ENCODE measurements at places on chromosomes 11 and 22.

DNA sequence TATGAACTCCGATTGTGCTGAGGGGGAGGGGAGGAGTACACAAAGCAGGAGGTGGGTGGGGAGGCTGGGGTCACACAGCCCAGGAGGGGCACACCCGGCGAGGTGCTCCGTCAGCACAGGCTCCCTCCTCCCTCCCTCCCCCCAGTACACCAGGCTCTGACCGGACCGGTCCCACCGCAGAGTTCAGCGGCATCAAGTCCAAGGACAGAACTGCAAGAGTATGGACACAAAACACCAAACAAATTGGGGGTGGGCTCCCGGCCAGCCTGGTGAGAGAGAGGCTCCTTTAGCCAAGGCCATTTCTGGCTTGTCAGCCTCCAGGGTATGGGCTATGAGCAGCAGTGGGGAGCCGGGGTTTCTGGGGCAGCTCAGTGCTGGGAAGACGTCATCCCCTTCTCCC is 68.3 kb downstream of the ST3GAL4 start:
- no peak for DNase-seq

- no peak for DNase-seq
These were observed 31.5 kb downstream of the TSG101 start for GRCh38 chr11:18495271-18495670.

DNA sequence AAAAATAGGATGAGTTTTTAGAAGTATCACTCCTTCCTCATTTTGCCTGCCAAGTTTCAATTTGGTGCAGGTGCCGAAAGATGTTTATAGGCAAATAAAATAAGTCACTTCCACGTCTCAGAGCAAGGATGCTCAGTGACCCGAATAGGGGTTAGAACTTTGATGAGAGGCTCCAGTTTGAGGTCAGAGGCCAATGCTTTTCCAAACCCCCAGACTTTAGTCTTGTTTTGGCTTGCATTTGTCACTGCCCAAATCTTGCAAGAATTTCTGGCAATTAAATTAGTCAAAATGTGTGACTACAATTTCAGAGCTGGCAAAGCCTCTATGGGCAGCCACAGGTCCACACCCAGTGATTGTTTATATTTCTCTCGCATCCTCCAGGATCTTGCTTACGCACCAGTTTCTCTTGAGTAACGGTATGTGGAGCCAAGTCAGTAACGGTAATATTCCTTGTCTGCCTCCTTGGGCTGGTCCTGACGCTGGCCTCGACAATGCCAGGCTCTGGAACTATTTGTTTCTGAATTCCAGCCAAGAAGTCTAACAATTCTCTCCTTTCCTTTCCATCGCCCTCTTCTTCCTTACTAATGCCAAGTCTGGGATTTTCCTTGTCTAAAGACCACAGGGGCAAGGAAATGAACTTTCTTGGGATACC is 9.9 kb upstream of the NUP160 start:
- DNase-seq: no peak

GRCh38 chr11:70095541-70096252 is 17.6 kb downstream of the ANO1 start:
- peak; percentile 45 for DNase-seq

DNA sequence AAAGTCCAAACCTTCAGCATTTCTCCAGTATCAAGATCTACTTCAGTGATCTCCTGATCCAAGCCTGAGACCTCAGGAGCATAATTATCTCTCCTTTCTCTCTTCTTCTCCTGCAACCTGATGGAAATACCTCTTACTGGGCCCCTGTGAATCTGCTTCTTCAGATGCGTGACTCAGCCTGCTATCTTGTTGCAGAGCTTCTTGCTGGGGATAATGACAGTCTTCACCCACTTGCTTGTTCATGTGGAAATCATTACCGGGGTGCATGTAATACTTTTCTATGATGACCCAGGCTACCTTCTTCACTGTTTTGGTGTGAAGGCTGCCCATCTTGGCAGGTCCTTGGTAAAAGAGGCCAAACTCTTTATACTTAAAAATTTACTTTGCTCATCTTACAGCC is 140.0 kb upstream of the POU2AF2 start:
- no peak for DNase-seq

GRCh38 chr11:86151174-86152005 is 82.5 kb upstream of the PICALM start:
- DNase-seq: no peak

GRCh38 chr11:67006029-67006884 is 16.7 kb upstream of the SYT12 start:
- DNase-seq: peak; percentile 61

GRCh38 chr11:19722702-19723101 is 10.1 kb downstream of the NAV2 start:
- DNase-seq: no peak

DNA sequence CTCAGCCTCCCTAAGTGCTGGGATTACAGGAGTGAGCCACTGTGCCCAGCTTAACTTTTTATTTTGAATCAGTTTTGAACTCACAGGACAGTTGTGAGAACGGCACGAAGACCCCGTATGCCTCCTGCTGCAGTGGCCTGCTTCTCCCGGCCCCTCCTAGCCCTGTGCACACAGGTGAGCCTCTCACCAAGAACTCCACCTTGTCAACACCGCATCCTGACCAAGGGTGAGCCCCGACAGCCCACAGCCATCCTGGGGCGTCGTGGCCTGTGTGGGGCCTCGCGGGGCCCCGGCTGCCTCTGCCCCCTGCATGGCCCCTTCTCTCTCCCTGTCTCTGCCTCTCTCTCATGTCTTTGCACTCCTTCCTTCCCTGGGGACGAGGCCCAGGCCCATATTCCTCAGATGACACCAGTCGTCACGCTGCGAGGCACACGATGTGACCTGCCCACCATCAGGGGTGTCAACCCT is 38.8 kb downstream of the GNB1L start:
- no peak for DNase-seq

GRCh38 chr11:106480581-106481190 is 403.2 kb downstream of the AASDHPPT start:
- DNase-seq: no peak

DNA sequence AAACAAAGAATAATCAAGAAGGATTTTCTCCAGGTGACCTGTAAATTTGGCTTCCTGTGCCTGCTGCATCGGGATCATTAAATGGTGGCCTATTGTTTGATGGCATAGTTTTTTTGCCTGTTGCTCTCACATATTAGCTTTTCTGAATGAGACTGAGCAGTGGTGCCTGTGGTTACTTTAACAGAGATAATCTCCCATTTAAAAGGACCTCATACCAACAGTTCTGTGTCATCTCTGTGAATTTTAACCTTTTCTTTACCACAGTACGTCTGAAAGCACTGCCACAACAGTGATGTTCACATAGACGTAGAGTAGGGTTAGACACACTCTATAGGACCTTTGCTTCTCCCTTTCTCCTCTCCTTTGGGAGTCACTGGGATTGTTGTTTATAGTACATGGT is 22.9 kb upstream of the RCE1 start:
- no peak for DNase-seq

- DNase-seq: no peak
These were observed 2.6 kb upstream of the SMDT1 start for GRCh38 chr22:42076764-42077485.

GRCh38 chr22:35454416-35455054 is 54.6 kb downstream of the MCM5 start:
- DNase-seq: no peak

DNA sequence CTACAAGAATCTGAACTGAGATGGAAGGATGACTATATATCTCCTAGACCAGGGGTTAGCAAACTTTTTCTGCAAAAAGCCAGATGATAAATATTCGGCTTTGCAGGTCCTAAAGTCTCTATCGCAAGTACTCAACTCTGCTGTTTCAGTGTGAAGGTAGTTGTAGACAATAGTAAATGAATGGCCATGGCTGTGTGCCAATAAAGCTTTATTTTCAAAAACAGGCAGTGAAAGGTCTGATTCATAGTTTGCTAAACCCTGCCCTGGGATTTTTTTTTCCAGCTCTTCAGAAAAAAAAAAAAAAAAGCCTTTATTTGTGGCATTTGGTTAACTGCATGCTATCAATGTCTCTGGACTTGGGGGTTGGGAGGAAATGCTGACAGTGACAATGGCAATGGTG is 37.5 kb downstream of the FAM227A start:
- DNase-seq: no peak

- DNase-seq: no peak
These were observed 33.2 kb upstream of the GAB2 start for GRCh38 chr11:78450866-78451265.

- no peak for DNase-seq
These were observed 491.2 kb upstream of the LRRC4C start for GRCh38 chr11:41950470-41951143.

GRCh38 chr22:38882972-38883622 is 11.1 kb upstream of the CBX6 start:
- no peak for DNase-seq
